ENCODE measurements at places on chromosomes 1 and 21. TPM values are rescaled to one million over a fixed set of nuclear protein-coding genes. Genes with fewer than 3 reads are reported as not detected.
A peak's percentile ranks its signal among the peaks of the same experiment; 100 is the strongest.

DCLRE1B gene
- 9.5 TPM for polyA plus RNA-seq

ASCL5 gene
- polyA plus RNA-seq: 0.31 TPM

CALML6 gene
- 204 TPM for polyA plus RNA-seq

UBE2U gene
- polyA plus RNA-seq: not detected

F5 gene
- 0.42 TPM for polyA plus RNA-seq

RAB42 gene
- polyA plus RNA-seq: 10.9 TPM

DYNLT5 gene
- polyA plus RNA-seq: 3.3 TPM

ICOSLG gene
- 10.8 TPM for polyA plus RNA-seq

GRCh38 chr1:17023102-17023501, 11.4 kb upstream of the ATP13A2 start:
- no peak overlapping the region for H3K4me3 ChIP-seq
- no peak for DNase-seq
- no peaks in the 10 kb centered on the region for H3K4me1 ChIP-seq
- peaks cover 84% of the 10 kb centered on the region for H3K36me3 ChIP-seq
- no peaks in the 10 kb centered on the region for H3K27me3 ChIP-seq
- no peak overlapping the region for H3K27ac ChIP-seq

- no peaks in the 10 kb centered on the region for H3K4me1 ChIP-seq
- no peak for DNase-seq
- H3K36me3 ChIP-seq: no peaks in the 10 kb centered on the region
- no peak overlapping the region for H3K27ac ChIP-seq
Observed at GRCh38 chr1:117652421-117652820, 46.6 kb downstream of the TENT5C start.

- peaks cover 53% of the 10 kb centered on the region for H3K36me3 ChIP-seq
- peaks cover 60% of the 10 kb centered on the region for H3K4me1 ChIP-seq
- H3K4me3 ChIP-seq: no peak overlapping the region
Observed at GRCh38 chr1:201714542-201715329, 114.2 kb upstream of the IPO9 start.

DNA sequence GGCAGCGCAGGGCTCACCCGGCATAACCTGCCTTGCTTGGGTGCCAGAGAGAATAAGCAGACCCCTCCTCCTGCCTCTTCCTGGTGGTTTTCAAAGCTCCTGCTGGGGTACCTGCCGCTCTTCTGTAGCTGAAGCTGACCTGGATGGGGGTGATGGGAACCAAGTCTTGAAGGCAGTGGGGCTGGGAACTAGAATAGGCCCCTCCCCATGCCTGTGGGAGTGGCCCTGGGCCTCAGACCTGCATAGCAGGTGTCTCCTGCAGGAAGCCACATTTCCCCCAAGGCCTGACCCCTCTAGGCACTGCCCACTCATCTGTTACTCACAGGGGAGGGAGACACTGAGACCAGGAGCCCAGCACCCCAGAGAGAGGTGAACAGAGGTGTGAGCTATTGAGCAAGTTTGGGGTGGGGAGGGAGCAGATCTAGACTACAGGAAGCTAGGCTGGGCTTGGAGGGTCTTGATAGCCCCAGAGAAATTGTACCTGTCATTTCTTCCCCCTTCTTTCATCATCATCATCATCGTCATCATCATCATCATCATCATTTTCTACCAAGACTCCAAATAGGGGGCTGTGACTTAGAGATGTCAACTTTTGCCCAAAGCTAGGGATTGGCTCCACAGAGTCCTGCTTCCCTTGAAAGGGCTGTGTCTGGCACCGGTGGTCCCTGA, 10.1 kb downstream of the PADI1 start:
- H3K36me3 ChIP-seq: no peaks in the 10 kb centered on the region
- H3K27me3 ChIP-seq: peaks cover 18% of the 10 kb centered on the region
- peaks cover 21% of the 10 kb centered on the region for H3K4me1 ChIP-seq
- no peak for DNase-seq
- H3K4me3 ChIP-seq: no peak overlapping the region

DNA sequence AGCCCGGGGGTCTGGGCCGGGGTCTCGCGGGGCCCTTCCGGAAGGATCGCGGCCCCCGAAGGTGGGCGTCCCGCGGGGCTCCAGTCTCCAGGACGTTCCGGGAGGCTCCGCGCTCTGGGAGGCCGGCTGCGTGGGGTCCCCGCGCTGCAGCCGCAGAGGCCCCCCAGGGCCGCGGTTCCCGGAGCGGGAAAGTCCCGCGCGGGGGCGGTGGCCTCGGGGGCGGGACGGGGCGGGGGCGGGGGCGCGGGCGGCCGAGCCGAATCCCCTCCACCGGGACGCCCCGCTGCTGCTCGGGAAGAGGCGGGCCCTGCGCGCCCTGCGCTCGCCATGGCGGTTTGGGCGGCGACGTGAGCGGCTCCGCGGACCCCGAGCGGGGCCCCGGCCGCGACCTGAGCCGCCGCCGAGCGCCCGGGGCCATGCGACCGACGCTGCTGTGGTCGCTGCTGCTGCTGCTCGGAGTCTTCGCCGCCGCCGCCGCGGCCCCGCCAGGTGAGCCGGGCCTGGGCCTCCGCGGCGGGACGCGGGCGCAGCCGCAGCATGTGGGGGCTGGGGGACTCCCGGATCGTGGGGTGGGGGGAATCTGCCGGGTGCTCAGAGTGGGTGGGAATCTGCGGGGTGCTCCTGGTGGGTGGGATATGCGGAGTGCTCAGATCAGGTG, at the start of gene IFNGR2:
Gene IFNGR2 (plus strand): TSS at position 286 of the 658 bp plus-strand sequence. CDS start 131 bp downstream, at position 417.
- no peaks in the 10 kb centered on the region for H3K27me3 ChIP-seq
- H3K27ac ChIP-seq: peak within 1 kb of the TSS; percentile 95
- no peaks in the 10 kb centered on the region for H3K36me3 ChIP-seq
- peaks cover 14% of the 10 kb centered on the region for H3K4me1 ChIP-seq
- H3K4me3 ChIP-seq: peak within 1 kb of the TSS; percentile 87

- no peaks in the 10 kb centered on the region for H3K27me3 ChIP-seq
- peaks cover 6% of the 10 kb centered on the region for H3K4me1 ChIP-seq
- H3K27ac ChIP-seq: no peak overlapping the region
- no peak overlapping the region for H3K4me3 ChIP-seq
- no peaks in the 10 kb centered on the region for H3K36me3 ChIP-seq
- DNase-seq: peak; percentile 82
Observed at GRCh38 chr1:23122023-23122748, 46.5 kb downstream of the LUZP1 start.

DNA sequence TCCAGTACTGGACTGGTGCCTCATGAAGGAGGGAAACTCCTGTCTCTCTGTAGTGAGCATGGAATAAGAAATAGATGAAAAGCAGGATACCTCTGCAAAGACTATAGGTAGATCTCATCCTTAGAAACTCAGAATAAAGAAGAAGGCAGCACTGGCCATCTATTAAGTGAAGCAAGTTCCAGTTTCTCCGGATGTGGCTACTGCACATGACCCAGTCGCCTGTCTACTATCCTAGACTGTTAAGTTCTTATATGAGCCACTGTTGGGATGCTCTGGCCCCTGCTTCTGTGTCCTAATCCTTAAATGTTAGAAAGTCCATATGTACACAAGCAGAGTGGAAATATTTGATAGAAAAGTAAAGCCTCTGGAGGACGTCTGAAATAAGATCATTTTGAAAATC, 2.2 kb downstream of the FASLG start:
- H3K27me3 ChIP-seq: no peaks in the 10 kb centered on the region
- no peak for DNase-seq
- no peak overlapping the region for H3K4me3 ChIP-seq
- H3K36me3 ChIP-seq: no peaks in the 10 kb centered on the region

DNA sequence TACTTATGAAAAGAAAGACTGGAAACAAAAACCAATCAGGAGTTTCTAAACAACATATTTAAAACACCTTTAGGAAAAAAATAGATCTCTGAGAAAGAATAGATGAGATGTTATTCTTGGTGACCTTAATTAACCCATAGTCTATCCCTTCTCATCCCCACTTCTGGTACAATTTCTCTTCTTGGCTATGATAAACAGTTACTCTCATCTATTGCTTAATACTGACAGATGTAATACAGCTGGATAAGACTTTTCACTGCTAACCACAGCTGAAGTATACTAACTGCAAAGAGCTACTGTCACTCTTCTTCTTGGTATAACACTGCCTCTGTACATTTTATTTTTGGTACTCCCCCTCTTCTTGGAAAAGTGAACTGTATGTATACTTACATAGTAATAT, 15.2 kb downstream of the EXTL2 start:
- no peak for DNase-seq
- H3K27ac ChIP-seq: no peak overlapping the region
- no peaks in the 10 kb centered on the region for H3K36me3 ChIP-seq
- H3K27me3 ChIP-seq: no peaks in the 10 kb centered on the region
- H3K4me1 ChIP-seq: no peaks in the 10 kb centered on the region

GRCh38 chr1:212118872-212119260, 83.3 kb downstream of the DTL start:
- no peak overlapping the region for H3K27ac ChIP-seq
- DNase-seq: no peak
- H3K4me1 ChIP-seq: no peaks in the 10 kb centered on the region
- no peaks in the 10 kb centered on the region for H3K27me3 ChIP-seq

All from muscle of leg (tissue), 16 donors.